Activated CD4-positive, alpha-beta memory T cell treated with anti-CD3 and anti-CD28 coated beads for 36 hours (primary cell): ENCODE measurements at places on chromosomes 5 and 9.

DNA sequence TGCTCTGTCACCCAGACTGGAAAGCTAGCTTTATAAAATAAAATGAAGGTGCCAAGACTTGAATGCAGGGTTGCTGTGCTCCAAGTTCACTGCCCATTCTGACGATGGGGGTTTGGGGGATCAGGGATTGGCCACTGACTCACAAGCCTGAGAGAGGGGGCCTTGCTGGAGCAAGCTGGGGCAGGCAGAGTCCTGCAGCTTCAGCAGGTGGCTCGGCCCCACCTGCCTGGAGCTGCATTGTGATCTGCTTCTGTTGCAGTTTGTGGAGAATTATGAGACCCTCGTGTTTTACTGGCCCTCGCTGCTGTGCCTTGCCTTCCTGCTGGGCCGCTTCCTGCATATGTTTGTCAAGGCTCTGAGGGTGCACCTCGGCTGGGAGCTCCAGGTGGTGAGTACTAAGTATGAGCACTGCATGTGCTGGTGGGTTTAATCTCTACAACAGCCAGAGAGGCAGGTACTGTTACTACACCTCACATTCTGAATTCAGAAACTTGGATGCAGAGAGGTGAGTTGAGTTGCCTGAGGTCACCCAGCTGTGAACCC is 31.1 kb upstream of the CCDC180 start:
- DNase-seq: no peak

DNA sequence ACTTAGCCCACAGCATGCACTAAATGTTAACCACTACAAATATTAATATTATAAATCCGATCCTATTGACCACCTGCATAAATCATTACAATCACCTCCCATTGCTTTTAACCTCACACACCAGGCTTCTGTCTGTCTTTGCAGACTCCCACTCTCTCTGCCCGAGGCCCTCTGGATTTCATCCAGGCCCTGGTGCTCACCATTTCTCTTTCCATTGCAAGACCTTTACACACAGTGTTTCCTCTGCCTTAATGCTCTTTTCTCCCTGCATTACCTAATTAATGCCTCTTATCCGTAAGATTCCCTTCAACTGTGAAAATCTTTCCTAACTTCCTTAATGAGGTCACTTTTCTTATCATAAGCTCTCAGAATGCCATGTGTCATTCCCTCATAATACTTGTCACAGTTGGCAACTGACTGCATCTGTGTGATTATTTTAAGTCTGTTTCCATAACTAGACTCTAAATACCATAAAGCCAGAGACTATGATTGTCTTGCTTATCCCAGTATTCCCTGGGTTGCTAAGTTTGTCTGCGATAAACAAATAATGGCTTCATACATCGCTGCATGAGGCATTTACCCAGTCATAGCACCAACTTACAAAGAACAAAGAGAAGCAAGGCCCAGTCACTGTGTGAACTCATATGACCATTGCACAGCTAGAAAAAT is 155.1 kb downstream of the CCDC192 start:
- DNase-seq: no peak

GRCh38 chr9:73006986-73007385 is 54.1 kb upstream of the ALDH1A1 start:
- no peak for DNase-seq

DNA sequence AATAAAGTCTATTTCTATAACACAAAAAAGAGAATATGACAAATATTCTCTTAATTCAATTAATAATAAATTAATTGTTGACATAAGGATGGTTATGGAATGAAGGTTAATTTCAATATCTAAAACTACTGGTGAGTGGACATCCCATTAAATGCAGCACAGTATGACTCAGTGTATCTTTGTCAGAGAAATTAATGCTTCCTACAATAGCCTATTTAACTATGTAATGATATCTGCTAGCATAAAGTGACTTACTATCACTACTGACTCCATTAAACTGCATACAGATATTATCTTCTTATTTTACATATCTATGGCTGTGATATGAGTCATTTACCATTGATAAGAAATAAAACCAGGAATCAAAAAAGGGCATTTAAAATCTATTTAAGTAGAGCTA is 298.7 kb downstream of the CDH12 start:
- no peak for DNase-seq

GRCh38 chr9:115195912-115196311 is 78.0 kb upstream of the TNC start:
- DNase-seq: no peak

DNA sequence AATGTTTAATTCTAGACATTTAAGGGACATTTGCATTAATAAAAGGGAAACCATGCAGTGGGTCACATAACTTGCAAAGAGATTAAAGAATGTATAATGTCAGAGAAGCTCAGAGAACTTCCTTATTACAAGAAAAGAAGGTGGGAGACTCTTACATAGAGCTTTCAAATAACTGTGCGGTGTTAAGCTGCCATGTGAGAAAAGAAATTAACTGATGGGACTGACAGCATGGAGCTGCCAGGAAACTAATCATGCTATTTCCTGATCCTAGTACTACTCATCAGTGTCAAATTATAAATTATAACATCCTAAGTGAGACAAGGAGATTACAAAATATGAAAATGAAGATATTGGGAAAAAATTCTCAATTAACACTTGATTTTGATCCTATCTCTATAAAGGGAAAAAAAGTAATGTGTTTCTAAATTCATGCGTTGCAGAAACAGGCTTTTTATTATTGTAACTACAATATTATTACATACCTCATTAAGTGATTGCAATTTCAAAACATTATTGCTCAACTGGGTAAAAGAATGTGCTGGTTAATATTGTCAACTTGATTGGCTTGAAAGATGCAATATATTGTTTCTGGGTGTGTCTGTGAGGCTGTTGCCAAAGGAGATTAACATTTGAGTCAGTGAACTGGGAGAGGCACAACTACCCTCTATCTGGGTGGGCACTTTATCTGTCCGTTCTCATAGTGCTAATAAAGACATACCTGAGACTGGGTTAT is 609.5 kb upstream of the NUDT12 start:
- DNase-seq: no peak

DNA sequence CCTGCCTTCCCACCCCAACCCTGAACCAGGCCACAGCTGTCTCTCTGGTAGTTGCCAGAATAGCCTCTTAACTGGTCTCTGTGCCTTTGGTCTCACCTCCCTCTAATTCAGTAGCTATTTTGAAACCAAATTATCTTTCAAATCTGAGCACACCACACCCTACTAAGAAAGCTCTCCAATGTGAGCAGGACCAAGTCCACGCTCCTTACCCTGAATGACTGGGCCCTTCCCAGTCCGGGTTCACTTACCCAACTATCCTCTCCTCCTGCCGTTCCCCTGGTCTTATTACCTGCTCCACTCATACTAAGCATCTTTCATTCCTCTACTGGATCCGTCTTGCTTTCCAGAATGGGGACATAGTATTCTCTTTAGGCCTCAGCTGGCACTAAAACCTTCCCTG is 16.8 kb downstream of the ANKH start:
- DNase-seq: no peak
